ENCODE measurements at places on chromosomes 1 and 21.

DNA sequence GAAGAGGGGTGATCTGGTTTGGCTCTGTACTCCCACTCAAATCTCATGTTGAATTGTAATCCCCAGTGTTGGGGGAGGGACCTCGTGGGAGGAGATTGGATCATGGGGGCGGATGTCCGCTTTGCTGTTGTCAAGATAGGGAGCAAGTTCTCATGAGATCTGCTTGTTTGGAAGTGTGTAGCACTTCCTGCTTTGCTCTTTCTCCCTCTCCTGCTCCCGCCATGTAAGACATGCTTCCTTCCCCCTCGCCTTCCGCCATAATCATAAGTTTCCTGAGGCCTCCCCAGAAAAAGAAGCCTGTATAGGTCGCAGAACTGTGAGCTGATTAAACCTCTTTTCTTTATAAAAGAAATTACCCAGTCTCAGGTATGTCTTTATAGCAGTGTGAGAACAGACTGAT, 27.9 kb downstream of the MYOM3 start:
- no peak for DNase-seq

DNA sequence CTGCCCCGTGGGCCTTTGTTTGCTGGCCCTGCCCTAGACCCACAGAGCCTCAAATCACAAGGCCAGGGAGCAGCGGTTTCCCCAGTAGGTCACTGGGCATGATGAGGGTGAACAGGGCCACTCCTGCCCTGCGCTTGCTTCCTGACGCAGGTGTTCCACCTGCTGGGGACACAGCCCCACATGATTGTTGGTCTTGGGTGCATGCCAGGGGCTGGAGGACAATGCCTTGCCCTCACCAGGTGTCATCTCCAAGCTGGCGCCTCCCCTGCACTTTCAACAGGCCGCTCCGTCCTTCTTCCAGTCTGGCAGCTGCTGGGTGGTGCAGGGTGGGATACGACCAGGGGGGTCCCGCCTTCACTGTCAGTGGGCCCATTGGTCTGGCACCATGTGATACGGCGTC, 24.3 kb downstream of the IL10RB start:
- no peak for DNase-seq

DNA sequence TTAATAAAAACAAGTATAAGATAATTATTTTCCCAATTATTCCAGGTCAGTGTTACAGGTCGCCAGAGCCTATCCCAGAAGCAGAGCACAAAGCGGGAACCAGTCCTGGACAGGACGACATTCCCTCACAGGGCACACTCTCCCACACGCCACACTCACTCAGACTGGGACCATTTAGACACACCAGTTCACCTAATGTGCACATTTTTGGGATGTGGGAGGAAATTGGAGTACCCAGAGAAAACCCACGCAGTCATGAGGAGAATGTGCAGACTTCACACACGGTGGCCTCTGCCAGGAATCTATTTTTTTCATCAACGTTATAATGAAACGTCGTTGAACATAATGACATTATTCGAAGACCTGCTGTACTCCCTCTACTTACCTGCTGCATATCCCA, 20.5 kb upstream of the NRDC start:
- DNase-seq: no peak

DNA sequence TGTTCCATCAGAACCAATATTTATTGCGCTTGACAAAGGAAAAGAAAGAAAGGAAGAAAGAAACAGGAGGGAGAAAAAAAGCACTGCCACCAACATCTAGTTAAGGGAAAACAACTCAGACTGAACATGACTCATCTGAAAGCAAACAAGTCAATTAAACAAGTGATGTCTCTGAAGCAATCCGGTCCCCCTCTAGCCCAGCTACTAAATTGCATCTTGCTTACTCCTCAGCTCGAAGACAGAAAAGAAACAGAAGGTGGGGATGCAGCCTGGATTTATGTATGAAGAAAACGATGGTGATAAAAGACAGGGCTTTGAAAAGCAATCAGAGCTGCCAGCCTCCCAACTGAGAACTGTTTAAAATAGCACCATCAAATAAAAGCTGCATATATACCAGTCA, 188.2 kb downstream of the OMA1 start:
- DNase-seq: no peak

GRCh38 chr21:15309721-15310120, 244.9 kb upstream of the NRIP1 start:
- no peak for DNase-seq

- no peak for DNase-seq
Measured at GRCh38 chr1:15405106-15405850, 4.4 kb upstream of the EFHD2 start.

- DNase-seq: no peak
Measured at GRCh38 chr1:25620701-25621350, 4.2 kb downstream of the MAN1C1 start.

DNA sequence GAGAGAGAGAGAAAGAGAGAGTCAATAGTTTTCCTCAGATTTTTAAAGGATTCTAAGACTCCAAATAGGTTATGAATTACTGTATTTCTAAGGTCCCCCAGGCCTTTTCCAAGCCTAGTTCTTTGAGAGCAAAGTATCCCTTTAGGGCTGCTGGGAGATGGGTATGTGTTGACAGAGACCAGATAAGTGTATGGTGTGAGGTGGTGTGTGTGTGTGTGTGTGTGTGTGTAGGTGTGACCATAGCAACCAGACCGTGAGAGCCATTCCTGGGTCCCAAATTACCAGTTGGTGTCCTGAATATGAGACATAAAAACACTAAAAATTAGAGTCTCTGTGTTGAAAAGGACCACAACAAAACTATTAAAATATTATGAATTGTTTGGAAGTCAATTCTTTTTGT, 41.7 kb upstream of the DNAJC6 start:
- DNase-seq: no peak

- no peak for DNase-seq
Measured at GRCh38 chr1:7352974-7353373, 418.1 kb upstream of the VAMP3 start.

GRCh38 chr1:185398022-185398421, 81.0 kb upstream of the IVNS1ABP start:
- DNase-seq: no peak
